SK-N-DZ (cell line): ENCODE measurements at places on chromosomes 12 and 14.

GRCh38 chr12:125744201-125744600 lies 679.0 kb downstream of the AACS start:
- DNase-seq: no peak

- no peak for DNase-seq
Measured at GRCh38 chr14:61332658-61333029, 11.3 kb downstream of the PRKCH start.

- DNase-seq: peak; percentile 4
Measured at GRCh38 chr12:87667378-87667777, 361.8 kb downstream of the C12orf50 start.

DNA sequence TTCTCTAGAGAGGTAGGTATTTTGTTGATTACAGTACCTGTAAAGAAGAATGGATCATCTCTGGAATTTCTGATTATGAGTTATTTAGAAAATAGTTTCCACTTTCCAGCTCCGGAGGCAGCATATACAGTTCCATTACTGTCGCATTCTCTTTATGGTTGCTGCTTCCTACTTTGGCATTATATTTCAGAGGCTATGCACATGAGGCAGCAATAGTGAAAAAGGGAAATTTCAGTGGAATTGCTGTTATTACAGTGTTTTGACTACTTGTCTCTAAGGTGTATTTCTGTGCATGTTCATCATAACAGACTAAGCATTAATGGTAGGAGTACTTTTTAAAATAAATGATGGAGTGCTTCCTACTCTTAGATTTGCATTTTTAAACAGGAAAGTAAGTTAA lies 10.2 kb downstream of the GNG2 start:
- no peak for DNase-seq

- peak; percentile 35 for DNase-seq
Measured at GRCh38 chr12:47941871-47942613, 21.4 kb upstream of the TMEM106C start.

- no peak for DNase-seq
Measured at GRCh38 chr14:93977790-93978581, 1.6 kb upstream of the ASB2 start.

DNA sequence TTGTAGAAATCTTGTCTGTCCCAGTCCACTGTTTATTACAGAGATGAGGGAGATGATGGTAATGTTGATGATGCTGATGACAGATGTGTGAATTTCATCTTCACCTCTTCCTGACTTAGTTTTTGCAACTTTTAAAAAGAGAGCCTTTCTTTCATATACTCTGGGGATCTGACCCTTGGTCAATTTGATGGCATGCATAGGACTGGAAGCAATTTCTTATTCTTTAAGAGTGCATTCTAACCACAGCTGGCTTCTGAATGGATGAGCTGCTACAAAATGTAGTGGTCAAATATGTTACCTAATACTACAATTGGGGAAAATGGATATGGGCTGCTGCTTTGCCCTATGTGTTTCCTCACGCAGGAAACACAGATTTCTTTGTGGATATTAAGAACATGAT lies 80.8 kb downstream of the MYRFL start:
- DNase-seq: no peak

GRCh38 chr14:32382704-32383103 lies 53.6 kb downstream of the AKAP6 start:
- DNase-seq: no peak

- no peak for DNase-seq
Measured at GRCh38 chr14:101477648-101478047, 83.6 kb upstream of the DIO3 start.

DNA sequence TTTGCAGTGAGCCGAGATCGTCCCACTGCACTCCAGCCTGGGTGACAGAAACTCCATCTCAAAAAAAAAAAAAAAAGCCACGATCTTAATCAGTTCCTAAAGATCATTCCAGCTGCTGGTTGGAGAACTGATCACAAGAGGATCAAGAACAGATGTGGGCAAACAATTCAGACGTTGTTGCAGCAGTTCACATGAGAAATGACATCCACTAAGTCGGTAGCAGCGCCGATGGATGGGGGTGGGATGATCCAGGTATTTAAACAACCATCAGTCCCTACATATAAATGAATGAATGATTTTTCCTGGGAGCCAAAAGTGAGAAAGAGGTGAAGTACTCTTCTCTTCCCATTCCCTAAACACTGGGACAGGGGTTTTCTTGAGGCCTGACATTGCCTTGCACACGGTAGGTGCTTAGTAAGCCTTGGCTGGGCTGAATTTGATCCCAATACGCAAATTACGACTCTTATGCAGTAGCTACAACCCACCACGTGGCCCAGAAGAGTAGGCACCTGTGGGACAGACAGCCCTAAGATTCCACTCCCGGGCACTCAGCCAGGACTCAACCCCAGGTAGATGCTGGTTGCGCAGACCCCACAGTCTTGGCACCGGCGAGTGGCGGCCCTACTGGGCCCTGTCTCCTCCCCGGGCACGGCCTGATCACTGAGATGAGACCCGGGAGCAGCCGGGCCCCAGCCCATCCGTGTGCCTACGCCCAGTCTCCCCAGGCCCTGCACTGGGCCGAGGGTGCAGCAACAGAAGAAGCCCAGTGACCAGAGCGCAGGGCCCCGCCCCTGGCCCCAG lies 565 bp downstream of the SPRYD3 start:
- no peak for DNase-seq

GRCh38 chr12:27076928-27077327 lies 5.5 kb downstream of the C12orf71 start:
- DNase-seq: no peak

GRCh38 chr14:41623736-41624135 lies 17.1 kb downstream of the LRFN5 start:
- DNase-seq: no peak

DNA sequence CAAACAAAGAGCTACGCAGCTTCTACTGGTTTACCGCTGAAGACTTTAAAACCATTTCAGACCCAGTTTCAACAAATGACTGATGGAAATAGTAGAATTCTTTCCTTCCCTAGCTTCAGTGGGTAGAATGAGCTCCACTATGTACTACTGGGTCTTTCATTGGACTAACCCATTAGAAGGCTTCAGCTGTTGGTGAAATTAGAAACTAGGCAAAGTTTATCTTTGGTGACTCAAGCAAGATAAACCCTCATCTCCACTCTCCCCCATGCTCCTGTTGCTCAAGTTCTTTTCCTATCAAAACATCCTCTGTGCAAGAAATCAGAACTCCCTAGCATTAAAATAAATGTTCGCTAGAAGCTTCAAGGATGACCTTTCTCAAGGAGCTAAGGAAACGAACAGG lies 159.2 kb downstream of the PAWR start:
- DNase-seq: no peak

- no peak for DNase-seq
Measured at GRCh38 chr12:119885549-119885948, 8.4 kb upstream of the CIT start.

- DNase-seq: no peak
Measured at GRCh38 chr12:23217667-23218066, 592.7 kb downstream of the ETNK1 start.

DNA sequence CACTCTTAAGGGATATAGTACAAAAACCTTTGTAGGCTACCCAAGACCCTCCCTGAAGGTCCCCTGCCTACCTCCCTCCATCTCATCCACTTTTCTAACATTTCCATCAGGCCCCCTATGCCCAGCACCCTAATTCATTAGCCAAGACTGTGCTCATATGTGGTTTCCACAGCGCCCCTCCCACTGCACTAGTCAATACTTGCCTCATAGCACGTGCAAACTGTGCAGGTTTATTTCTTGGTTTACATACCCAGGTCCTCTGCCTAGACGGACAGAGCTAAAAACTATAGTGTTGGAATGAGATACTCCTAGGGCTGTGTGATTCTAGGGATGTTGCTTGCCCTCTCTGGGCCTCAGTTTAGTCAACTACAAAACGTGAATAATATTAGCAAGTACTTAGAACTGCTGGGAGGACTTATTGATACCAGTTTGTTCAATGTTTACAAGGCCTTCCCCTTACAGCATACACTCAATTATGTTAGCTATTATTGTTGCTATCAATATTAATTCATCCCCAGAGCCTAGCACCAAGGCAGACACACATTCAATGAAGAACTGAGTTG lies 50.4 kb downstream of the NUAK1 start:
- no peak for DNase-seq

- no peak for DNase-seq
Measured at GRCh38 chr12:84661786-84662185, 250.8 kb downstream of the SLC6A15 start.

GRCh38 chr12:126784328-126784921 lies 1482.5 kb upstream of the TMEM132C start:
- peak; percentile 59 for DNase-seq

DNA sequence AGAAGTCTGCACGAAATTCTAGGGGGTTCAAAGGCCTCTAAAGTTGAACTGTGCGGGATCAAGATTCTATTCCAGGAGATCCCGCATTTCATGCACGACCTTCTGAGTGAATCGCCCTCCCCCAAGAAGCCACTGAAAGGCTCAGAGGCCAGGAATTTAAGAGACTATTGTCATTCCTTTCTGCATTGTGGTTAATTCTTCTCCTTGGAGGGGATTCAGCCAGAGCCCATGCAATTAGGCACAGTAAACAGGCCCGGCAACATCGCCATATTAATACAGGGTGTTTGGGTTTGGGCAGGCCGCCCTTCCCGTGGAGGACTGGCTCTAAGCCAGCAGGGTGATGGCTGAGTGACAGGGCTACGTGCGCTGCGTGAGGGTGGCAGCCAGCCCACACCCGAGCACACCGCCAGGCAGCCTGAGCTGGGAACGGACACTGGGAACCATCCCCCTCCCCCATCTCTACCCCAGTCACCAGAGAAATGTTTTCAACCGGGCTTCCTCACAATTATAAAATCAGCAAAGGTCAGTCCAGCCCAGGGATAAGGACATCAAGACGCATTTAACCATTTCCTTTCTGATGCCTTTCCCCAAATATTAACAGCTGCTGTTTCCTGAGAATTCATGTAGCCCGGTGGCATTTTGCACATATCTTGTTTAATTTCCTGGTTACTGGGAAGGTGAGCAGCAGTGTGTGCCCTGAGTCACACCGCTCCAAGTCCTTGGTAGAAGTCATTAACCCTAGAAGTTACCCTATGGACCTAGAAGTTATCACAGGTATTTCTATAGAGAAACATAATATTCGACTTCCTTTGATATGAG lies 12.5 kb downstream of the EGLN3 start:
- DNase-seq: peak; percentile 44

GRCh38 chr12:67472539-67472938 lies 176.0 kb upstream of the DYRK2 start:
- DNase-seq: no peak
